ENCODE measurements at places on chromosomes 1 and 21. TPM values are rescaled to one million over a fixed set of nuclear protein-coding genes. Genes with fewer than 3 reads are reported as not detected.

HSD3B2 gene
- not detected for total RNA-seq

CD52 gene
- total RNA-seq = 217 TPM

- H3K27me3 ChIP-seq = peaks cover 36% of the 10 kb centered on the region
- DNase-seq = peak; percentile 87
- peak overlapping the region; percentile 7 for H3K4me3 ChIP-seq
- H3K27ac ChIP-seq = no peak overlapping the region
These were observed 1.1 kb upstream of the ESPN start for GRCh38 chr1:6423321-6423999.

DNA sequence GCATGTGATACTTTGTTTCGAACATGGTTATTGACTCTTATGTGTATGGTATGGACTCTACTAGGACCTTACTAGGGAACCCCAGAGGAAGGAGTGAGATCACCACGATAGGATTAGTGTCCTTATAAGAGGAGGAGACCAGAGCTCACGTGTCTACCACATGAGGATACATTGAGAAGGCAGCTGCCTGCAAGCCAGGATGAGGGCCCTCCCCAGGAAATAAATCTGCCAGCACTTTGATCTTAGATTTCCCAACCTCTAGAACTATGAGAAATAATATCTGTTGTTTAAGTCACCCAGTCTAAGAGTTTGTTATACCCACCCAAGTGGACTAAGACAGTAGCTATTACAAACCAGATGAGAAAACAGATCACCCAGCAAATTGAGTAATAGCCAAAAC, 559.3 kb upstream of the USP24 start:
- peaks cover 2% of the 10 kb centered on the region for H3K27me3 ChIP-seq
- H3K4me1 ChIP-seq = no peaks in the 10 kb centered on the region
- no peak overlapping the region for H3K4me3 ChIP-seq
- no peak overlapping the region for H3K27ac ChIP-seq
- H3K36me3 ChIP-seq = no peaks in the 10 kb centered on the region
- no peak for DNase-seq

DNA sequence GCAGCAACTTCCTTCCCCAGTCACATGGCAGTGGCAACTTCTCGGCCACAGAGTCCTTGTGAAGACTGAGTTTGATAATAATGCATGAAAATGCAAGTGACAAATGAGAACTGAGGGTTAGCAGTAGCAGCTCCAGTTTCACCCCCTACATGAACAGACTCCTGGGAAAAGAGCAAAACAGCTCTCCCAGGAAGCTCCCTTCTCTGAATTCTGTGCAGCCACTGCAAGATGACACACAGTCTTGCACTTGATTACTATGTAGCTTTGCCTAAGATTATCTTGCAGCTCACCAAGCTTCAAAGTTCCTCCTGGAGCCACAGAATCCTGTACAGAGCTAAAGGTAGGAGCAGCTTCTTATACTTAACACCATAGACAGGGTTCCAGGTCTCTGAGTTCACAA, 4.7 kb downstream of the PGBD5 start:
- DNase-seq = no peak
- peaks cover 2% of the 10 kb centered on the region for H3K4me1 ChIP-seq
- H3K36me3 ChIP-seq = no peaks in the 10 kb centered on the region
- no peak overlapping the region for H3K27ac ChIP-seq
- peaks cover 53% of the 10 kb centered on the region for H3K27me3 ChIP-seq

- H3K27ac ChIP-seq = no peak overlapping the region
- H3K4me1 ChIP-seq = no peaks in the 10 kb centered on the region
- H3K4me3 ChIP-seq = no peak overlapping the region
- H3K36me3 ChIP-seq = no peaks in the 10 kb centered on the region
These were observed 41.8 kb downstream of the C1orf21 start for GRCh38 chr1:184428604-184429003.

- H3K4me3 ChIP-seq = no peak overlapping the region
- no peaks in the 10 kb centered on the region for H3K4me1 ChIP-seq
- H3K27ac ChIP-seq = no peak overlapping the region
- peaks cover 62% of the 10 kb centered on the region for H3K36me3 ChIP-seq
- no peaks in the 10 kb centered on the region for H3K27me3 ChIP-seq
- DNase-seq = no peak
These were observed 25.0 kb downstream of the SRSF4 start for GRCh38 chr1:29156543-29157268.

GRCh38 chr1:241627453-241628259, 12.5 kb downstream of the CHML start:
- H3K4me1 ChIP-seq = peaks cover 22% of the 10 kb centered on the region
- H3K4me3 ChIP-seq = peak overlapping the region; percentile 1
- no peaks in the 10 kb centered on the region for H3K27me3 ChIP-seq
- peaks cover 10% of the 10 kb centered on the region for H3K36me3 ChIP-seq
- peak; percentile 58 for DNase-seq
- peak overlapping the region; percentile 44 for H3K27ac ChIP-seq

- H3K36me3 ChIP-seq = no peaks in the 10 kb centered on the region
- no peaks in the 10 kb centered on the region for H3K4me1 ChIP-seq
- no peak overlapping the region for H3K27ac ChIP-seq
- DNase-seq = no peak
These were observed 1967.6 kb downstream of the MRPL39 start for GRCh38 chr21:23639721-23640120.
